ENCODE measurements at places on chromosomes 16 and 17. TPM values are rescaled to one million over a fixed set of nuclear protein-coding genes. Genes with fewer than 3 reads are reported as not detected.

- DNase-seq: peak; percentile 44
Measured at GRCh38 chr17:40791787-40792436, 7.8 kb downstream of the KRT28 start.

DNA sequence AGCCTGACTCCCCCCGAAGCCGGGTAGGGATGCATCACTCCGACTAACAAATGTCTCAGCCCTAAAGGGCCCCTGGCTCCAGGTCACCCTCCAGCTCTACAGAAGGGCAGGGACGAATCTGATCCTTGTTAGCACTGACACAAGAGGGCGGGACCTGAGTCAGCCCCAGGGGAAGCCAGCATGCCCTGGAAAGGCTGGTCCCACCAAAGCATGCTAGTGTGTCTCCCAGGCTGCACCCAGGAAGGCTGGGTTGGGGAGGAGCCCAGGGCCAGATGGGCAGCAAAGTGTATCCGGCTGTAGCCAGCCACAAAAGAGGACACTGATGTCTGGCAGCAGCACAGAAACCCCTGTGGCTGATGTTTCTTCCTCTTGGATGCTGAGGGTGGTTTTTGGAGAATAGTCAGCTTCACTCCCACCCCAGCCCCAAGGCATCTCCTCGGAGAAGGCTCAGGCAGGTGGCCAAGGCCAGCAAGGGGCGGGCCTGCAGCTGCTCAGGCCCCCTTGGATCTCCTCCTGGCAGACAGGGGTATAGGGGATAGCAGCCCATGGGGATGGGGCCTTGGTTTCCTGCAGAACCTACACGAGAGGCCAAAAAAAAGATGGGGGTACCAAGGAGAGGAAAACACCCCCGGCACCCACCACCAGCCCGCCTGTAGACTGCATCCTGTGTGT, 11.0 kb downstream of the NATD1 start:
- DNase-seq: no peak

DNA sequence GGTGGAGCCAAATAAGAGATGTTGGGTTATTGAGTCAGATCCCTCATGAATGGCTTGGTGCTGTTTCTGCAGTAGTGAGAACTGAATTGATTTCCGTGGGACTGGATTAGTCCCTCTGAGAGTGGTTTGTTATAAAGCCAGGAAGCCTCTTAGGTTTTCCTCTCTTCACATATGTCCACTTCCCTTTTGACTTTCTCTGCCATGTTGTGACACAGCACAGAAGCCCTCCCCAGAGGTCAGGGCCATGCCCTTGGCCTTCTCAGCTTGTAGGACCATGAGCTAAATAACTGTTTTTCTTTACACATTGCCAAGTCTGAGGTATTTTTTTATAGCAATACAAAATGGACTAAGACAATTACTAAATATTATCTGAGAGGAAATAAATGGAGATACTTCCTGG, 10.3 kb upstream of the HAPSTR1 start:
- DNase-seq: no peak

DNA sequence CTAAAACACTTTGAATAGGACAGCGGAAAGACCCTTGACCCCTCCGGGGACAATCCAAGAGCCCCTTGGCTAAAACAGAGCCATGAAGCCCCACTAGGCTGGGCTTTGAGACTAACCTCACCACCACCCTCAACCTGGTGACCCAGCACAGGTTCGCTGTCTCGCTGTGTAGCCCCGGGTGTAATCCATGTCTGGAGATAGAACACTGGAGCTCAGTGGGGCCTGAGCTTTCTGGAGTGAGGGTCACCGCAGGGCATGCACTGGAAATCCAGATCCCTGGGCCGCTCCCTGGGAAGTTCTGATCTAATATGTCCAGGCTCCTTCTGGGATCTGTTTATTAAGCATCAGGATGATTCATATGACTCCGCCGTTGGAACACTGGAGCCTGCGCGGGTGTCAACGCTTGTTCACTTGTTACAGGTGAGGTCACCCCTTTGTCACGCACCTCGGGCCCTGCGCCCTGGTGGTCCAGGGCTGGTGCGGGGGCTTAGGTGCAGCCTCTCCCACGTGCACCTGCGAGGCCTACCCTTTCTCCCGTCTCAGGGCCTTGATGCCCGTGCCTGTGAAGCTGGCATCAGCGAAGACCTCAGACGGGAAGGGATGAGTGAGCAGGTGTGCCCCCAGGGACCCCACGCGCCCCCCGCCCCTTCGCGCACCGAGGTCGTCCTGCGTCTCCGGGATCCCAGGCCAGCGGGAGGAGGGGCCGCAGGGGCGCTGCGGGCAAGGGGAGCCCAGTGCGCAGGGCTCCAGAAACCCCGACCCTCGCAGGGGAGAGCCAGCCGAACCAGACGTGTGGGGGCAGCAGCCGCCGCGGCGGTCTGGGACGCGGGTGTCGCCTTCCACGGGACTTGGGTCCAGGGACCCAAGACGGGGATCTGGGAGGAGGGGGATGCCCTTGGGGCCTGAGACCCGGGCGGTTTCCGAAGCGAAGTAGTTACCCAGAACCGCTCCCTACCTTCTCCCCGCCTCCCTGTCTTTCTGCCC, 224.1 kb upstream of the FOXF1 start:
- DNase-seq: no peak

The ELMO3 gene
- 4.7 TPM for polyA plus RNA-seq

DNA sequence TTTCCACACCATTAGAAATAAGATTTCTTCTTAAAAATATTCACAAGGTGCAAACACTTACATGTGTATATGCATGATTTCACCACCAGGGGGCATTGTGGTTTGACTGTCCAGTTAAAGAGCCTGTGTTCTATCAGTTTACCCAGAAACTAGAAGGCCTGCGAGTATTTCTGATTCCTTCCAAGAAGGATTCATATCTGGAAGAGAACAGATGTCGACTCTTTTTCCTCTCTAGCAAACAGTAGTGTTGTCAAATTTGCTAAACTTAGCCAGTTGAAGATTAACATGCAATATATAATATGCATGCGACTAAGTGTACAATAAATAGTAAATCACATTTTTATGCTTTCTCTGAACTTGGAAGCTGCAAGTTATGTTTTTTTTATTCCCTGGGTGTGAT, 404.1 kb downstream of the WWOX start:
- DNase-seq: peak; percentile 82

GRCh38 chr17:9986754-9987382, 81.8 kb upstream of the RCVRN start:
- no peak for DNase-seq

DNA sequence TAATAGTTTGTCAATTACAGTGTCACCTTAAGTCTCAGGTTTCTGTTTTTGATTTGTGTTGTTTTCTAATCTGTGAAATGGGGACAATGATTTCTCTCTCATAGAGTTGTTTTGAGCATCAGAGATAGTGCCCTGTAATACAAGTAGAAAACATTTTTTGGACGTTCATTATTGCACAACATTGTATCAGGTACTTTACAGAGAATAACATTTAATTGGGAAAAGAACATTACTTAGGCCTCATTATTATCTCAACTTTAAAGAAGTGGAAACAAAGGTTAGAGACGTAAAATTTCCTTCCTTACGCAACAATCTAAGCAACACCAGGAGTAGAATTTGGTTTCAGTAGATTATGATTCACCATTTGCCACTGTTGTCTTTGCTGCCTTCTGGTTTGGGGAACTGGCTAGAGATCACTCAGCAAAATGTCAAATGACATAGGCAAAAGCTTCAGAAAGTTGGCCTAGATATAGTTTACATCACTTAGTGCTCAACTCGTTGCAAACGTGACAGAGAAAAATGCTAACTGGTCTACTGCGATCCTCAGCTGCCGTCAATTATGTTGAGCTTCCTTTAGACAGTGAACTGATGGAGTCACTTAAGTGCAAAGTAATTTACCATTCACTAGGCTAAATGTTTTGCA, 1026.8 kb downstream of the CDH11 start:
- no peak for DNase-seq

DNA sequence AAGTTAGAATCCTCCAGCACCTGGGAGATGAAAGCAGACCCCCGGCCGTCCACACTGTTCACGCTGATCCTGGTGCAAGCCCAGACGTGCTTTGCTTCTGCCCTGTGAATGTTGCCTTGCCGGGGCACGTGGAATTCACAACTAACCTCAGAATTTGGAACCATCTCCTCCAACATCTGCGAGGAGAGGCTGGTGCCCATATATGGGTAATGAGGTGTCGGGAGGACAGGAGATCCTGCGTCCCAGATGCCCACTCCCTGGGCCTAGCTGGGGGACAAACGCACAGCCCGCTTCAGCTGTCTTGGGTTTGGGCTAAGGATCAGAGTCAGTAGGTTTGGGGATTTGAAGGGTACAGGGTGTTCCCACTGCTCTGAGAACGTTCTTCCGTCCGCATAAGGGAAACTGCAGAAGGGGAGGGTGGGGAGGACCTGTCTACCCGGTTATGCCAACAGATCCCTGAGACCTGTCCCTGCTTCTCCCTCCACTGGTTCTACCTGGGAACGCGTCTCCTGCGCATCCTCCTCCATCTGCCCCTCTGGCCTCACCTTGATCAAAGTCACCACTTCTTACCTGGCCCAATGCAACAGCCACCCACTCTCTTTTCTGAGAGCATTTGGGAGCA, 14.1 kb downstream of the PPL start:
- no peak for DNase-seq

DNA sequence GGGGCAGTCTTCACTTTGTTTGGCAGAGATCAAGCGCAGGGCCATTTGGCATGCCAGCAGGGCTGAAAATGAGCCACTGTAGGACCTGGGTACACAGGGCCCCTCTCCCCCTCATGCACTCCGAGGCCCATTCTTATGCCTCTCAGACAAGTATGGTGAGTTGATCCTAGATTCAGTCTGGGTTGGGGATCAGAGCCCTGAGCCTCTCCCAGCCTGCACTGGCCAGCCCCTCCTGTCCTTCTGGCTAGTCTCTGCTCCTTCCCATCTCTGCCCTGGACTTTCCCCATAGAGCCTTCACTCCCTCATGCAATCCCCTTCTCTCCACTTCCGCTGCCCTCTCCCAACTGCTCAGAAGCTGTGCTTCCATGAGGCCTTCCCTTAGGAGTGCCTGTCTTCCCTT, 31.0 kb downstream of the SMARCE1 start:
- no peak for DNase-seq

The NPIPA3 gene
- polyA plus RNA-seq: 24.9 TPM

The CCL18 gene
- polyA plus RNA-seq: not detected

The CD300H gene
- polyA plus RNA-seq: not detected

- DNase-seq: no peak
Measured at GRCh38 chr16:68188170-68188569, 47.8 kb downstream of the ESRP2 start.

- no peak for DNase-seq
Measured at GRCh38 chr17:42779936-42780850, at the start of gene WNK4. WNK4 (plus strand) TSS chr17:42780610; CDS start chr17:42780699, 89 bp downstream.

DNA sequence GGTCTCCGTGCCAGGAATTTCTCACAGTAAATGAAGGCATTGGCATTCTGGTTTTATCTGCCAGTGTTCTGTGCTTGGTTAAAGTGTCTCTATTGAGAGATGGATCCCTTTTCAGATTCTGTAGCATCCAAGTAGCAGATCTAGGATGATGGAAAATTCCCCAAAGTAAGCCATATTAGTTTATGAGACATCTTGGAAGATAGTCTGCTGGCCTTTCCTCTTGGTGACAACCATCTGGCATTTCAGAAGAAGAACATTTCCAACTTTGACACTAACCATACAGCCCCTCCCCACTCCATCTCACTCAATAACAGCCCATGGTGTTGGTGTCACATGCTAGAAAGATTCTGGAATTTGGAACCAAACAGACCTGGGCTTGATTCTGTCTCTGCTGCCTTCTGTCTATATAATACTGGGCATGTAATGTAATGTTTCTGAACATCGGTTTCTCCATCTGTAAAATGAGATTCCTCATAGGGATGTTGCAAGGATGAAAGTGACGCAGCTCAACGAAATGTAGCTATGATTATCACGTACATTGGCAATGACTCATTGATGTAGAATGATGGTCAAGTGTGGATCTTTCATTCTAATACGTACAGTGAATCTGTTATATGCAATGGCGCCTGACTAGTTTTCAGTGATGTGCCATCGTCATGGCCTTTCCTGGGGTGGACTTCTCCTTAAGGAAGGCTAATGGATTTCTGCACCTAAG, 32.6 kb upstream of the PIRT start:
- DNase-seq: no peak

GRCh38 chr16:24996301-24996700, 18.9 kb downstream of the ARHGAP17 start:
- no peak for DNase-seq

DNA sequence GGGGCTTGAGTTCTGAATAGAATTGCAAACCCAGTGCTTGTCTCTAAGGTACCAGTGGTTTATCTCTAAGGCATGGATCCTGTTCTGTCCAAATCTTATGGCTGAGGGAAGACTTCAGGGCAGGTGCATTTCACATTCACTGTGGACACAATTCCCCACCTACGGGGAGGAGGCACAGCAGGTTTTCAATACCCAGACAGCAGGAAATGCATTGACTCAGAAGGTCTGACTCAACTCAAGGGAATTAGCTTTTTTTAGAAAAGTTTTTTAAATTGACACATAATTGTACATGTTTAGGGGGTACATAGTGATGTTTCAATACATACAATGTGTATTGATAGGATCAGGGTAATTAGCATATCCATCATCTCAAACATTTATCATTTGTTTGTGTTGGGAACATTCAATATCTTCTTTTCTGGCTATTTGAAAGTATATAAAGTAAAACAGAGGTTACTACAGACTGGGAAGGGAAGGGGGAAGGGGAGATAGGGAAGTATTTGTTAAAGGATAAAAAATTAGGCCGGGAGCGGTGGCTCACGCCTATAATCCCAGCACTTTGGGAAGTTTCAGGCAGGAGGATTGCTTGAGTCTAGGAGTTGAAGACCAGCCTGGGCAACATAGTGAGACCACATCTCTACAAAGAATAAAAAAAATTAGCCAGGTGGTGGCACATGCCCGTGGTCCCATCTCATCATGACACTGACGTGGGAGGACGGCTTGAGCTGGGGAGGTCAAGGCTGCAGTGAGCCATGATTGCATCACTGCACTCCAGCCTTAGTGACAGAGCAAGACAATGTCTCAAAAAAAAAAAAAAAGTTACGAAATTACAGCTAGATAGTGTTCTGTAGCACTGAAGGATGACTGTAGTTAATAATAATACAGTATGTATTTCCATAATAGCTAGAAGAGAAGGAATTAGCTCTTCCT, 54.9 kb downstream of the RGS9 start:
- DNase-seq: no peak

- DNase-seq: no peak
Measured at GRCh38 chr17:8387914-8388651, 5.1 kb upstream of the RPL26 start.

The TMEM100 gene
- polyA plus RNA-seq: 61.9 TPM

- DNase-seq: no peak
Measured at GRCh38 chr17:80992077-80992947, 671 bp downstream of the CHMP6 start.

The NATD1 gene
- polyA plus RNA-seq: 11.2 TPM

GRCh38 chr16:54976651-54977200, 46.1 kb downstream of the IRX5 start:
- no peak for DNase-seq

The FBXO39 gene
- polyA plus RNA-seq: 0.17 TPM

GRCh38 chr16:55703003-55704001, 47.5 kb downstream of the SLC6A2 start:
- peak; percentile 58 for DNase-seq

- no peak for DNase-seq
Measured at GRCh38 chr16:82783933-82784572, 157.3 kb downstream of the CDH13 start.
